A549 (cell line): ENCODE measurements at places on chromosomes 2 and 18. TPM values are rescaled to one million over a fixed set of nuclear protein-coding genes. Genes with fewer than 3 reads are reported as not detected.

DNA sequence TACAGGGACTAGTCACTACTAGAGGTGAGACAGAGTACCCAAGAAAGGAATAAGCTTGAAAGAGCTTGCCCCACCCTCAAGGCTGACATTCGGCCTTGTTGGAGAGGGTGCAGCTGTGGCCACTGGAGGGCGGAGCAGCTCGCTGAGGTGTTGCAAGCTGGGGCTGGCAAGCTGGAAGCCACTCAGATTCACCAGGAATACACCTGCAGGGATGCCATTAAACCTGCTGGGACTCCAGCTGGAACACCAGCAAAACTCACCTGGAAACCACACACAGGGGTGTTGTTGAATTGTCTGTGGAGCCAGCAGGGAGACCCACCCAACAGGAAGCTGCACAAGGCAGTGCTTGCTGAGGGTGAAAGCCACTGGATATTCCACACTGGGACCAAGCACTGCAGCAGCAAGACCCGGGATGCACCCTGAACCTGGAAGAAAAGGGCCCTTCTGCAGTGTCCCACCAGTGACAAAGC is 26.1 kb downstream of the KCTD18 start:
- peak; percentile 71 for DNase-seq

GRCh38 chr2:20450201-20450999 is 3.5 kb downstream of the RHOB start:
- peak; percentile 70 for DNase-seq

The LYPD6B gene
- not detected in 3 replicates for polyA plus RNA-seq

DNA sequence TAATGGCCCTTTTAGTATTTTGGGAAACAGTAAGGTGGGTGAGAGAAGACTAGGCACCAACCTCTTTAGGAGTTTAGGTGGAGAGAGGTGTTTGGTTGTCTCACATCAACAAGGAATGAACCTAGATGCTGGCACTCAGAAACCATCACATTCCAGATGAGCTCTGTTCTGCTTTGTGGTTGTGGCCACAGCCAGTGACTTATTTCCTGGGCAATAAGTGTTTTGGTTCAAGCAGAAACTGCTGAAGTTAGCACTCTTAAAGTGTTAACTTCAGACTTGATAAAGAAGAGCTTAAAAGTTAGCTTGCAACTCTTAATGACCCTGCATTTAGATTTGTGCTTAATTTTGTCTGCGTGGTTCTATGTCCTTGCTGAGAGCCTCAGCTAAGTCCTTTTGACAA is 929.2 kb downstream of the SLC4A3 start:
- DNase-seq, result no peak

The PPP1R1C gene
- polyA plus RNA-seq, result 0.81 to 1.4 TPM (median 0.89 TPM) in 3 replicates

DNA sequence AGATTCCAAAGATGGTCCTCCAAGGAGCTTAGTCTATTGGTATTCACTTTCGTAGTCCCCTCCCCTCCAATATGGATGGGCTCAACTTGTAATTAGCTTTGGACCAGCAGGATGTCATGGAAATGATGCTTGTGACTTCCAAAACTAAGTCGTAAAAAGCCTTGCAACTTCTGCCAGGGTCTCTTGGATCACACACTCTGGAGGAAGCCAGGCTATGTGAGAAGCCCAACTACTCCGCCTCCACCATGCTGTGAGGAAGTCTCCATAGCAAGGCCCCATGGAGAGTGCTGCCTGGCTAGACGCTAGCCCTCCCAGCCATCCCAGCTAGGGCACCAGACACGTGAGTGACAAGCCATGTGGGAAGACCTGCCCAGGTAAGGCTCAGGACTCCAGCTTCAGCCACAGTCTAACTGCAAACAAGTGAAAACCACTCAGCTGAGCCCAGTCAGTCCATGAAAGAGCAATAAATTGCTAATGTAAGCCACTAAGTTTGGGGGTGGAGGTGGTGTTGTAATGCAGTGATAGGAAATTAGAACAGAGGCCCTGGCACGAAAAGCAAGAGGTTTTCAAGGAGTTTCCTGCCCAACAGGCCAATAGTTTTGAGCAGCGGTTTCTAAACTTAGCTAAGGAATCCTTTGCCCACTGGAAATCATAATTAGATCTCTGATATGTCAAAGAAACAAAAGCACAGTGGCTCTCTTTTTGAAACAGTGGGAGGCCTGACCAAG is 77.5 kb upstream of the GLI2 start:
- DNase-seq, result no peak

DNA sequence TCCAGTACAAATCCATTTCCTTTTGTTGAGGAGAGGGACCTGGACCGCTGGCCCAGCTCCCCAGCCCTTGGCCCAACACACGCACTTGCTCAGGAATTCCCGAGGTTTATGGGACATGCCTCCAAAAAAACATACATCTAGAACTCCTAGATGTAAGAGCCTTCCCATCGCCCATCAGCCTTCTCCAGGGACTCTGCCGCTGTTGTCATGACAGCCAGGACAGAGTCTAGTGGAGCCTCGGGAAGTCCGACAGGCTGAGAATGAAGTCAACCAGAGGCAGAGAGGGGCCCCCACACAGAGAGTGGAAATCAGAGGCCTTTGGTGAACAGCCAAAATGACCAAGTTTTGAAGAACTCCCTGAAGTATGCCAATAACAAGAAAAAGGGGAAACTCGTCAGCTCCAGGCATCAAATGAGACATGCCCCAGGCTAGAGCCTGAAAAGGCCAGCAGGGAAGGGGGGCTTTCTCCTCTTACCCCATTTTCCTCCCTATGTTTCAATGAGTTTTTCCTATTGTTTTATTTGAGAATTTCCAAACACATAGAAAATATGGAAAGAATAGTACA is 43.2 kb upstream of the CAB39 start:
- DNase-seq, result no peak

GRCh38 chr2:42585779-42586178 is 17.3 kb downstream of the MTA3 start:
- DNase-seq, result no peak

The ABCB11 gene
- 0.01 to 0.03 TPM in 2 of 3 replicates, not detected in the other for polyA plus RNA-seq

DNA sequence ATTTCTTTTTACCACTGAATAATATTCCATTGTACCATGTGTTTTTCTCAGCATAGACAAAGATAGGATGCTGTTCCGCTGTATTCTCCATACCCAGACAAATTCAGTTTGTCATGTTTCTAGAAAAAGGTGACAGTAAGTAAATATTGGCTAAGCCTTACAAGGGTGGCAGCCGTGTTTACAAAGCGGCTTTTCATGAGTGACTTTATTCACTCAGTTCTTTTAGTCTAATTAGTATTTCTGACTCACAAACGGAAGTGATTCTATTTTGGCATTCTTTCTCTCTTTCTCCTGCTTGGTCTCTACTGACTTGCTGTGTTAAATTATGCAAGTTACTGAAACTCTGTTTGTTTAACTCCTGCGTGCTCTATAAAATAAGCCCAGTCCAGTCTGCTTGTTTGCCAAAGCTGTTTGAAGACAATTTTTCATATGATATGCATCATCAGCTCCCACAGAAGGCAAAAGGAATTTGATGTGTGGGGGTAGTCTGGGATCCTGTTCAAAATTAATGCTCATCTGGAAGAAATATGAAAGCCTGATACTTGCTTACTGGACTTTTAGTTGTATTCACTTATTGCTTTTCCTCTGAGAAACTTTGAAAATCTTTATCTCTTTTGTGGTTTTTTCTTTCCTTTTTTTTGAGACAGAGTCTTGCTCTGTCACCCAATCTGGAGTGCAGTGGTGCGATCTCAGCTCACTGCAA is 2.3 kb upstream of the PLEKHH2 start:
- peak; percentile 35 for DNase-seq

DNA sequence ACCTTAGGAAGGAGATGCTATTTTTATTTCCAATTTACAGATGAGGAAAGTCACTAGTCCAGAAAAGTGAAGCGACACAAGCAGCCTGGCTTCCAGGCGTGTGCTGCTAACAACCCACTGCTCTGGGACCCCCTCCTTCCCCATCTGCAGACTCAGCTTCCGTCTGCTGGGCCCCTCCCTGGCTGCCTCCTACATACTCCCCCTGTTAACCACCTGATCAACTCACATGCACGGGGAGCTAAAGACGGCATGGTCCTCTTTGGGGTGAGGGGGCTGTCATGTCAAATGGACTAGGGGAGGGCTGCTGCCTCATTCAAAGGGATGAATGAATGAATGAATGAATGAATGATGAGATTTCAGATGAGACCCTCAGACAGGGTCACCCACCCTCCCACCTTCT is 184.2 kb downstream of the CTIF start:
- DNase-seq, result no peak

- no peak for DNase-seq
Measured at GRCh38 chr2:204585930-204586329, 40.7 kb downstream of the PARD3B start.

The TEKT4 gene
- polyA plus RNA-seq, result not detected in 3 replicates

The ANKRD29 gene
- polyA plus RNA-seq, result 12.4 to 17.4 TPM (median 17.2 TPM) in 3 replicates

GRCh38 chr2:176854062-176854461 is 358.5 kb upstream of the HNRNPA3 start:
- DNase-seq, result no peak

GRCh38 chr2:25233916-25234605 is 65.7 kb upstream of the POMC start:
- no peak for DNase-seq

- DNase-seq, result no peak
Measured at GRCh38 chr2:96514521-96514920, 9.4 kb upstream of the NEURL3 start.

- DNase-seq, result no peak
Measured at GRCh38 chr2:158297120-158297519, 159.4 kb downstream of the CCDC148 start.

The SLC5A7 gene
- not detected in 3 replicates for polyA plus RNA-seq

The WIPF1 gene
- 13.2 to 16.4 TPM (median 16.0 TPM) in 3 replicates for polyA plus RNA-seq
